ENCODE measurements at places on chromosomes 2 and 18. TPM values are rescaled to one million over a fixed set of nuclear protein-coding genes. Genes with fewer than 3 reads are reported as not detected.

DNA sequence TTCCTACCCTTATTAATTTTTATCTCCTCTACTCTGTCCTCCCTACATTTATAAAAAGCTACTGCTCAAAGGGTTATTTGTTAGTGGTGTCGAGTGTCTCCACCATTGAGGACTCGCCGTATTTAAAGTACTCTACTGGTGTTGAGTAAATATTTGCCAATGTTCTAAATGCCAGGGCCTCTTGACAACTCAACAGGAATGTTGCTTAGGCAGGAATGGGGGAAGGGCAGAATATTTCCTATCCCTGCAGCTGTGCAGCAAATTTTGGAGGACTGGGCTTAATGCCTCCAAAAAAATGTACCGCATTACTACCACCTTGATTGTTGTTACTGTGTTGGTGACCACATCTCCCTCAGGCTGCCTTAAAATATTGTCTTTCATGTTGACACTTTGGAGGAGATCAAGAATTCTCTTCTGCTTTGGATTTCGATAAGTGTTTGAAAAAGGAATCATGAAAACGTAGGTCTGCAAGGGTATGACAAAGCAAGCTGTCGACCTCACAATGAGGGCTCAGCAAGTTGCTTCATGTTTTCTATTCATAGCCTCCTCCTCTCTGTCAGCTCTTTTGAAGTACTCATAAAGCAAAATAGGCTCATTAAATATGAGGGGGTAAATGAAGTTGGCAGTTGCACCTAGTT, 84.3 kb downstream of the EFEMP1 start:
- H3K4me1 ChIP-seq, result peaks cover 13% of the 10 kb centered on the region
- H3K27ac ChIP-seq, result peak overlapping the region; percentile 18
- no peak overlapping the region for H3K4me3 ChIP-seq
- H3K27me3 ChIP-seq, result peaks cover 12% of the 10 kb centered on the region
- no peak for DNase-seq

- no peak overlapping the region for H3K27ac ChIP-seq
- DNase-seq, result no peak
- no peaks in the 10 kb centered on the region for H3K27me3 ChIP-seq
These were observed 79.0 kb downstream of the ZAP70 start for GRCh38 chr2:97792416-97792815.

DNA sequence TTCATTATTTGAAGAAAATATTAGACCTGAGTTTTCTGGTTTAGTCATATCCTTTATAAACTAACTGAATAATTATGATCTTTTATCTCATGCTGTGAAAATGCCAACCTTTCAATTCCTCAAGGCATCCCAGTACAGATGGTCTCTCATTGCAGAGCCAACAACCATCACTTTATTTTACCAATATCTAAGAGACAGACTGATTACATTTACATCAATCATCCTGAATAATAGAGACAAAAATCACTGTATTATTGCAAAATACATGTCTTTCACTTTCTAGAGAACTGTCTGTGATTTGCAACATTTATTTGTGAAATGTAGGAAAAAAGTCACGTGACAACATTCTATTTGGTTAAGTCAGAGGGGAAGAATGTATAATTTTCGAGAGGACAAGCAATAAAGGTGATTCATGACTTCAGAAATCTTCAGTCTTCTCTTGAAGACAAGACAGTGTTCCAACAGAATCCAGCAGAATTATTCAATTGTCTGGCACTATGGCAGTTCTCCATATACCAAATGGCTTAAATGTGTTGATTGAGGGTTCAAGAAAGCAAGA, 503.6 kb upstream of the SYT4 start:
- no peak for DNase-seq
- no peak overlapping the region for H3K4me3 ChIP-seq
- no peaks in the 10 kb centered on the region for H3K27me3 ChIP-seq
- peaks cover 7% of the 10 kb centered on the region for H3K4me1 ChIP-seq
- H3K36me3 ChIP-seq, result no peaks in the 10 kb centered on the region
- no peak overlapping the region for H3K27ac ChIP-seq

- H3K27ac ChIP-seq, result no peak overlapping the region
- H3K4me3 ChIP-seq, result no peak overlapping the region
- peaks cover 23% of the 10 kb centered on the region for H3K36me3 ChIP-seq
- peaks cover 7% of the 10 kb centered on the region for H3K4me1 ChIP-seq
These were observed 135.8 kb downstream of the IKZF2 start for GRCh38 chr2:213015387-213016165.

DNA sequence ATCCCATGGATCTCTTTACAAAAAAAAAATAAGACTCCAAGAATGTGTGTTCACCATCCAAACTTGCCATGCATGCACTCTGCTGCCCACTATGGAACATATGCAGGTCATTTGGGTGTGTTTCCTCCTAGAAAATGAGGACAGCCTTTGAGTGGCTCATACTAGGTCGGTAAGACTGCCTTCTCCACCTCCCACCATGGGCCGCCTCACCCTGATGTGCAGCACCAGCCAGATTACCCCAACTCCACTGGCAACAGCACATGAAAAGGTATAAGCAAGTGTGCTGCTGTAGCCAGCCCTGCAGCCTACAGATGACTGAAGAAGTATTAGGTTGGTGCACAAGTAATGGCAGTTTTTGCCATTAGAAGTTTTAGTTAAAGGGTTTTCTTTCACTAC, 214.2 kb downstream of the ATAD2B start:
- H3K4me1 ChIP-seq, result no peaks in the 10 kb centered on the region
- no peak overlapping the region for H3K27ac ChIP-seq
- no peaks in the 10 kb centered on the region for H3K27me3 ChIP-seq
- no peak for DNase-seq
- no peak overlapping the region for H3K4me3 ChIP-seq
- peaks cover 14% of the 10 kb centered on the region for H3K36me3 ChIP-seq

Gene KRTCAP3
- total RNA-seq, result 26.1 TPM

DNA sequence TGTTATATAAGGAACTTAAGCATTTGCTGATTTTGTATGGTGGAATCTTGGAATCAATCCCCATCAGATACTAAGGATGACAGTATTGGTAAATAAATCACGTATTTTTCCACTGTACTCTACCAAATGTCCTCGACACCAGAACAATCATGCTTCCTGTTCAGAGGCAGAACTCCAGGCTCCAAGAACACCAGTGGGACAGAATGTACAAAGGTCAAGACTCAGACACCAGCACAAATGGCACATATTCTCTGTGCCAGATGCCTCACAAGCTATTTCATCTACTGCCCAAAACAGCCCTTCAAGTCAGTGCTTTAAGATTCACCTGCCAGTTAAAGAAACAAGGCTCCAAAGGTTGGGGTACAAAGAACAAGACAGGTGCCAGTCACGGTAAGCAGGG, 420.5 kb downstream of the STK39 start:
- no peaks in the 10 kb centered on the region for H3K4me1 ChIP-seq
- no peak overlapping the region for H3K4me3 ChIP-seq
- DNase-seq, result no peak
- H3K27me3 ChIP-seq, result peaks cover 2% of the 10 kb centered on the region

Gene PARD6G
- 30.8 TPM for total RNA-seq

DNA sequence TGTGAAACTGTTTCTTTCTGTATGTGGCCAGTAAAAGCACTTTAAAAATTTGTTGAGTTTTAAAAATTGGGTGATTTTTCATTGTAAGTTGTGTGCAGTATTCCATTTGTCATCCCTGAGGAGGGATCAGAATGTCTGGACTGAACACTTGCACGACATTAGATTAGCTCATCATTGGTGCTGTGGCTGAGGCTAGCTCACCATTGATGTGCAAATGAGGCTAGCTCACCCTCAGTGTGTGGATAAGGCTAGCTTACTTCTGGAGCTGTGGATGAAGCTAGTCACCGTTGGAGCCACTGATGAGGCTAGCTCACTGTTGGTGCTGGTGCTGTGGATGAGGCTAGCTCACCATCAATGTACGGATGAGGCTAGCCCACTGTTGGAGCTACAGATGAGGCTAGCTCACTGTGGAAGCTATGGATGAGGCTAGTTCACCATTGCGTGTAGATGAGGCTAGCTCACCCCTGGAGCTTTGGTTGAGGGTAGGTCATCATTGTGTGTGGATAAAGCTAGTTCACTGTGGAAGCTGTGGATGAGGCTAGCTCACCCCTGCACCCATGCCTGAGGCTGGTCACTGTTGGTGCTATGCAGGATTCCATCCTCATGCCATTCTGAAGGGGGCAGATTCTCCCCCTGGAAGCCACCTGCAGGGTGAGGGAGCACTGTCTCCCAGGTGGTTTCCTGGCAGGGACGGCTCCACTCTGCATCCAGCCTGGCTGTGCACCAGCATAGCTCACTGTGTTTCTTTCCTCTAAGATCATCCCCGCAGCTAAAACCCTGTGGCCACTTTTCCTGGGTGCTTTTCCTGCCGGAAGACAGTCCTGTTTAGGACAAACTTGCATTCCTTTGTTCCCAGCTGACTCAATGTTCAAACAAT, 101.1 kb downstream of the TWIST2 start:
- peaks cover 24% of the 10 kb centered on the region for H3K27me3 ChIP-seq
- H3K36me3 ChIP-seq, result no peaks in the 10 kb centered on the region
- no peak overlapping the region for H3K4me3 ChIP-seq
- H3K27ac ChIP-seq, result no peak overlapping the region
- peaks cover 2% of the 10 kb centered on the region for H3K4me1 ChIP-seq

- H3K4me3 ChIP-seq, result no peak overlapping the region
- peaks cover 2% of the 10 kb centered on the region for H3K27me3 ChIP-seq
- DNase-seq, result no peak
- peaks cover 3% of the 10 kb centered on the region for H3K4me1 ChIP-seq
These were observed 130.1 kb downstream of the LNPK start for GRCh38 chr2:175872005-175872348.

Gene NCK2
- total RNA-seq, result 59.5 TPM

- H3K36me3 ChIP-seq, result no peaks in the 10 kb centered on the region
- no peaks in the 10 kb centered on the region for H3K27me3 ChIP-seq
- DNase-seq, result no peak
- H3K27ac ChIP-seq, result no peak overlapping the region
These were observed 265.6 kb downstream of the TMX3 start for GRCh38 chr18:68449292-68449691.

Gene ACADL
- total RNA-seq, result 13.2 TPM

DNA sequence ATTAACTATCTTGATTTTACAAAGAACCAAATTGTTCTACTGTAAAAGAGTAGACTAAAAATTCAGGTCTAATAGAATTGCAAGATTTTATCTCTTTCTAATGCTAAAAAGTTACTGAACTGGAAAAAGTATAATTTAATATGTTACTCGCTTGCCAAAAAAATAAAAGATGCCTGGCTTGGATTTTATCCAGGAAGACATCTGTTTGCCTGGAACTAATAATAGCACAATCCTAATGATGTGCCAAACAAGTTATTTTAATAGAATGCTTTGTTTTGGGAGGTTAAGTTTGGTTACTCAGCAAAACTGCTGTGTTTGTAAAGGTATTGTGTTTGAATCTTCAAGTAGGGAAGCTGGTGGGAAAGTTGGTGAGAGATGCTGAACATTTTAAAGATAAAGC, 19.4 kb upstream of the ZSWIM2 start:
- no peak overlapping the region for H3K4me3 ChIP-seq
- no peaks in the 10 kb centered on the region for H3K27me3 ChIP-seq
- H3K27ac ChIP-seq, result peak overlapping the region; percentile 2
- no peak for DNase-seq

DNA sequence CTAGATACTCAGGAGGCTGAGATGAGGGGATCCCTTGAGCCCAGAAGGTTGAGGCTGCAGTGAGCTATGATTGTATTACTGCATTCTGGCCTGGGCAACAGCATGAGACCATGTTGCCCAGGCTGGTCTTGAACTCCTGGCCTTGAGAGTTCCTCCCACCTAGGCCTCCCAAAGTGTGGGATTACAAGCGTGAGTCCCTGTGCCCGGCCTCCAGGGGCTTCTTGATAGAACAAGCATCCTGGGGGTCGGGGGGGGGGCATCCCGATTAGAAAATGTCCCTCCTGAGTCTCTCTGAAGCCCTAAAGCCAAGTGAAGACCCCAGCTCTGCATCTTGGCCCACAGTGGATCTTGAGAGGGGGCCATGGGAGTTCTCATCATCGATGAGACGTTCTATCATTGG, 22.3 kb upstream of the EFHD1 start:
- no peaks in the 10 kb centered on the region for H3K27me3 ChIP-seq
- no peak overlapping the region for H3K27ac ChIP-seq
- H3K4me3 ChIP-seq, result no peak overlapping the region
- no peaks in the 10 kb centered on the region for H3K4me1 ChIP-seq

DNA sequence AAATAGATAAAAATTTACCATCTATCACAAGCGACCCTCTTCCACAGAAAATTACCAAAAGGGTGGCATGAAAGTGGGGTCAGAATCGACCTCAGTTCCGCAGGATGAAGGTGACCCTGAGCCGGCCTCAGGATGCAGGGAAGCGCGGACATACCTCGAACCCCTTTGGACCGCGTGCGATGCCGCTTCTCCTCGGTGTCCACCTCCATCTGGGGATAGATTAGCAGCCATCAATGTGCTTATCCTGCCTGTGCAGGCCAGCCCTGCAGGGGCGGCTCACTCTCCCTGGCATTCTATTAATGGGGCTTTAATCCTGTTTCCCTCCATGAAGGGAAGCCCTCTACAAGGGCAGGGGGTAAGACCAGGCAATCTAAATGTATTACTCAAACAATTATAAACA, 235.3 kb upstream of the PXDN start:
- H3K27me3 ChIP-seq, result peaks cover 43% of the 10 kb centered on the region
- H3K36me3 ChIP-seq, result no peaks in the 10 kb centered on the region
- no peak overlapping the region for H3K27ac ChIP-seq

Gene MPP4
- total RNA-seq, result 0.18 TPM

Gene REG3G
- not detected for total RNA-seq

- H3K27ac ChIP-seq, result no peak overlapping the region
- no peaks in the 10 kb centered on the region for H3K27me3 ChIP-seq
These were observed 44.4 kb downstream of the BCL2L11 start for GRCh38 chr2:111165084-111165483.

GRCh38 chr2:239788576-239789098, 236.5 kb downstream of the NDUFA10 start:
- peaks cover 17% of the 10 kb centered on the region for H3K4me1 ChIP-seq
- no peak for DNase-seq
- H3K4me3 ChIP-seq, result no peak overlapping the region
- H3K27me3 ChIP-seq, result peaks cover 2% of the 10 kb centered on the region

Gene SCYGR8
- not detected for total RNA-seq

- peaks cover 9% of the 10 kb centered on the region for H3K4me1 ChIP-seq
- DNase-seq, result no peak
- no peaks in the 10 kb centered on the region for H3K36me3 ChIP-seq
- no peak overlapping the region for H3K27ac ChIP-seq
- no peak overlapping the region for H3K4me3 ChIP-seq
These were observed 834.3 kb downstream of the CPS1 start for GRCh38 chr2:211390536-211391188.

DNA sequence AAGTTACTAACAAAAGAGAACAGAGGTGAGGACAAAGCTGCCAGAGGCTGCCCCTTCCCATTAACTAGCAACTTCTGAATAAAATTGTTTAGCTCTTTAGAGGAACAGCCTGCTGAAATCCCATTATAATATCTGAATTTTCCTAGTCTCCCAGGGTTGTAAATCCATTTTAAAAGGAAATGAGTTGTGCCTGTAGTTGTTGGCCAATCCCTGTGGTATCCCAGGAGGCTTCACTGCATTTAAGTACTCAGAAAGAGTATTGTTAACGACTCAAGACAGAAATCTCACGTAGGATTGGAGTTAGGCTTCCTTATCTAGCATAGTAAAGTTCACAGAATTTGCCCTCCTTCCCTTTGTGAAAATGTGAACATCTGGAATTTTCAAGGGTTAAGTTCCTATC, 8.9 kb downstream of the LAPTM4A start:
- H3K27me3 ChIP-seq, result no peaks in the 10 kb centered on the region
- peak overlapping the region; percentile 18 for H3K27ac ChIP-seq
- no peak for DNase-seq
- H3K4me1 ChIP-seq, result peaks cover 21% of the 10 kb centered on the region

Measured in mesothelial cell of epicardium (in vitro differentiated cells).